AML-193 (cell line): ENCODE measurements at places on chromosomes 1 and 21.
A peak's percentile ranks its signal among the peaks of the same experiment; 100 is the strongest.

DNA sequence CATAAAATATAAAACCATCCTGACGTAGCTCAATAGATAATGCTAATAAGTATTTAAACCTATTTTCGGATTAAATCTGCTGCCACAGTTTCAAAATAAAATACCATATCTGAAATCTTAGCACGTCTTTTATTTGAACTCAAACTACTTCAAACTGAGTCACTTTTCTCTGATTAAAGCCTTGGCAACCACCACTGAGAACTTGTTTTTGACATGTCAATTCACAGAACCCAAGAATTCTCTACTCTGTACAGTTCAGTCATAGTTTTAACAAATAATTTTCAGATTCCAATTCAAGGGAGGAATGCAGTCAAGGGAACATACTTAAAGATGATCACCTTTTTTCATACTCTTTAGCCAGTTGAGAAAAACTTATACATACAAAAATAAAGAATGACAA is 643.2 kb downstream of the KCNT2 start:
- DNase-seq = no peak

DNA sequence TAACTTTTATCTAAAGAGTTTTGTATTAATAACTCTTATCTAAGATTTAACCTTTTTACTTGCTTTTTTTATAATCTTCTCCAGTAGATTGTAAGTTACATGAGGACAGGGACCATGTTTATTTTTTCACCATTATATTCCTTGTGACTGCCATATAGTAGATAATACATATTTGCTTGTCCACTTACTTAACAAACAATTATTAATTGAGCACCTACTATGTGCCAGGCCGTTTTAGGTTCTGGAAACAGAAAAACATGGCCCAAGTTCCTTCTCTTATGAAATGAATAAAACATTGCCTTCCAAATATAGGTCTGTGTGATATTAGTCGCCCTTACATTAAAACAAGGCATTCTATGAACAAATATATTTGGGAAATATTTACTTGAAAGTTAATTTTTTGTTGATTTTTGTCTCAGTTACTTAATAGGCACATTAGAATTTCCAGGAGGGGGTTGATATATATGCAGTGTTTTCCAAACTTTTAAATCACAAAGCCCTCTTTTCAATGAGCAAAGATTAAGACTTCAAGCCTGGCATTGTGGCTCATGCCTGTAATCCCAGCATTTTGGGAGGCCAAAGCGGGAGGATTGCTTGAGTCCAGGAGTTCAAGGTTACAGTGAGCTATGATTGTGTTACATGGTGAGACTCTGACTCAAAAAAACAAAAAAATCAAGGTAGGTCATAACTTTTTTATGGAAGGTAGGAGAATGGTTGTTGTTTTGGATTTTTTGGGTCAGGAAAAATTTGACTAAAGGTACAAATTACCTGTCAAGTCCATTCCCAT is 22.7 kb downstream of the CDKN2C start:
- no peak for DNase-seq

DNA sequence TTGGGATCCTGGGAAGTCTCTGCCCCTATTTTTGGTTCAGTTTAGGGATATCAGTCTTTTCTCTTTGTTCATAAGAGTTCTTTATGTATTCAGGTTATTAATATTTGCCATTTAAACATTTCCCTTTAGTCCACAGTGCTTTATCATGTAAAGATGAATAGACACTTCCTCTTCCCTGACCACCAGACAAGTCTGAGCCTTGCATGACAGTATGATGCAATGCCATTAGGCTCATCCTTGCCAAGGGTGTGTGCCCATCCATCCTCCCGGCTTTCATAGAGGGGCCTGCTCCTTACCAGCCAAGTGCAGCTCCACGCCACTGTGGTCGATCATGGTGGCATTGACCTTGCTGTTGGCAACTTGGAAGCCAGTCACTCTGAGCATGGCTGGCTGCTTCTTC is 52.1 kb downstream of the ZSCAN20 start:
- peak; percentile 40 for DNase-seq

- no peak for DNase-seq
These were observed 18.5 kb downstream of the ETS2 start for GRCh38 chr21:38824124-38824822.

GRCh38 chr1:246906833-246907232 is 24.9 kb downstream of the AHCTF1 start:
- no peak for DNase-seq

DNA sequence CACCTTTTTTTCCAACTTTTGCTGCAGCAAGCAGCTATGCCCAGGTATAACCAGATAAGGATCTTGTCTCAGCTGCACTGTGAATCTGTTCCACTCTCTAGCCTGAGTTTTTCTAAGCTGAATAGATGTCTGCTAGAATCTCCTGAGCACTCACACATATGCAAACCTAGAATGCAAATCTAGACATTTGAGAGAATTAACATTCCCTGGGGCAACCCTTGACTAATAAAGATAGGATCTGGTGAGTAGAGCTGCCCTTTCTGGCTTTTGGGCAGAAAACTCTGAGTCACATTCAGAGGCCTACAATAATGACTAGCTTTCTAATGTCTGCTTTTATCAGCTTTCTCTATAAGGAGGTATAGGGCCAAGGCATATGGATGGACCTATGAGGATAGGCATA is 61.4 kb upstream of the BARHL2 start:
- DNase-seq = no peak

- no peak for DNase-seq
These were observed 76.5 kb upstream of the GNG12 start for GRCh38 chr1:67909776-67910175.

- no peak for DNase-seq
These were observed 14.1 kb downstream of the HUNK start for GRCh38 chr21:31886915-31887314.

DNA sequence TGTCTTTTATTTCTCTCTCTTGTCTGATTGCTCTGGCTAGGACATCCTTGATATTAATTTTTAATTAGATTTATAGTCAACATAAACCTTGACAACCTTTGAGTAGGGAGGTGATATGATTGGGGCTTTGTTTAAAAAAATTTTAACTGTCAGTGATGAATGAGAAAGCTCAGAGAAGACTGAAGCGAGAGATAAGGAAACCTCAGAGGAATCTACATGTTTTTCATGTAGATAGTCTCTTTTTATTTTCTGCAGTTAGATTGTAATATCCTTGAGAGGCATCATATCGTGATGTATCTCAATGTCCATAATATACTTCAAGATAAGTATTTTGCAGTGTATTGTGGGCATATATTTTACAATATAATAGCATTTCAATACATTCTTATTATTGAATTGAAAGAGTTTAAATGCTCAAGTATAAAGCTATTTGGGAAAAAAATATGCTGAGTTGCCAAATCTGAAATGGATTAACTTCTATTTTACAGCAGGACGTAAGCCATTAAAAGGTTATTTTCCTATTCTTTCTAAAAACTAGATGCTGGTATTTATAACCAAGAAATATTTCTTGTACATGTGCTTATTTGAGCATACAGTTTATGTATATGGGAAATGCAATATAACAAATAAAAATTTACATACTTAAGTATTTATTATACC is 802.4 kb upstream of the ADGRL4 start:
- DNase-seq = no peak

DNA sequence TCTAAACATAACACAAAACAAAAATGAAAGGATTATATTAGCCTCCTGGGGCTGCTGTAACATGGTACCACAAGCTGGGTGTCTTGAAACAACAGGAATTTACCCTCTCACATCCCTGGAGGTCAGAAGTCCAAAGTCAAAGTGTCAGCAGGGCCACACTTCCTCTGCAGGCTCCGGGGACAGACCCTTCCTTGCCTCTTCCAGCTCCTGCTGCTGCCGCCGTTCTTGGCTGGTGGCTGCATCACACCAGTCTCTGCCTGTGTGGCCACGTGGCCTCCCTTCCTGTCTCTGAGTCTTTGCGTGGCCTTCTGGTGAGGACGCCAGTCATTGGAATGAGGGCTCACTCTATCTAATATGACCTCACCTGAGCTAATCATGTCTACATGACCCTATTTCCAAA is 8.2 kb downstream of the SLC37A1 start:
- DNase-seq = no peak

- no peak for DNase-seq
These were observed 1.9 kb upstream of the MEF2D start for GRCh38 chr1:156502391-156502893.

DNA sequence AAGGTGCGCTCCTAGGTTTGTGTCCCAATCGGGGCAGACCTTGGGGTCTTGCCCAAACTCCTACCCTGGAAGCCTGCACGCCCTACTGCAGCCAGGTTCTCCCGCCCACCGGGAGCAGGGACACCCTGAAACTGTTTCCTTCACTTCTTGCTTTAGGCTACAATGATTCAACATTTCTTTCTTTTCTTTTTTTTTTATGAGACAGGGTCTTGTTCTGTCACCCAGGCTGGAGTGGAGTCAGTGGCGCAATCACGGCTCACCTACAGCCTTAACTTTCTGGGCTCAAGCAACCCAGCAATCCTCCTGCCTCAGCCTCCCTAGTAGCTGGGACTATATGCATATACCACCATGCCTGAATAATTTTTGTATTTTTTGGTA is 75.8 kb downstream of the ITPKB start:
- no peak for DNase-seq

DNA sequence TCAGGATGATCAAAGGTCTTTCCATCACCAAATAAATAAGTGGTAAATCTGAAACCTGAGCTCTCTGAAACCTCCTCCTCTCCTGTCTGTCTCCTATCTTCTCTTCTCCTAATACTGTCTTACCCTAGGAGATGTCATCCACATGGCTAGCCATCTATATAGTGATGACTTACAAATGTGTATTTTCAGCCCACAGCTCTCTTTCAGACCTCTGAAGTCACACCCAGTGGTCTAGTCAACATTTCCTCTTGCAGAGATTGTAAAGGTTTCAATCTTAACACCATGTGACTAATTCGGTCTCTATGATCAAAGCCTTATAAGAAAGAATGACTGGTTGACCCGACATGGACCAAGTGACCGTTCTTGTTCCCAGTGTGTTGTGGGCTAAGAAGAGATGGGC is 63.1 kb upstream of the DPT start:
- no peak for DNase-seq

GRCh38 chr1:241024834-241025233 is 332.2 kb downstream of the RGS7 start:
- no peak for DNase-seq

DNA sequence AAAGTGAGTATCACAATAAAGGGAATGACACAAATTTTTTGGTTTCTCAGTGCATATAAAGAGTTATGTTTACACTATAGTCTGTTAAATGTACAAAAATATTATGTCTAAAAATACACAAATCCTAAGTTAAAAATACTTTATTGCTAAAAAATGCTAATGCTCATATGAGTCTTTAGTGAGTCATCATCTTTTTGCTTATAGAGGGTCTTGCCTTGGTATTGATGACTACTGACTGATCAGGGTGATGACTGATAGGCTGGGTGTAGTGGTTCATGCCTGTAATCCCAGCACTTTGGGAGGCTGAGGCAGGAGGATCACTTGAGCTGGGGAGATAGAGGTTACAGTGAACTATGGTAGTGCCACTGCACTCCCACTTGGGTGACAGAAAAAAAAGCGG is 12.9 kb upstream of the NUF2 start:
- DNase-seq = no peak

GRCh38 chr1:2914702-2915101 is 106.6 kb upstream of the ACTRT2 start:
- DNase-seq = no peak

- DNase-seq = no peak
These were observed 1.9 kb upstream of the PADI2 start for GRCh38 chr1:17120962-17121837.

DNA sequence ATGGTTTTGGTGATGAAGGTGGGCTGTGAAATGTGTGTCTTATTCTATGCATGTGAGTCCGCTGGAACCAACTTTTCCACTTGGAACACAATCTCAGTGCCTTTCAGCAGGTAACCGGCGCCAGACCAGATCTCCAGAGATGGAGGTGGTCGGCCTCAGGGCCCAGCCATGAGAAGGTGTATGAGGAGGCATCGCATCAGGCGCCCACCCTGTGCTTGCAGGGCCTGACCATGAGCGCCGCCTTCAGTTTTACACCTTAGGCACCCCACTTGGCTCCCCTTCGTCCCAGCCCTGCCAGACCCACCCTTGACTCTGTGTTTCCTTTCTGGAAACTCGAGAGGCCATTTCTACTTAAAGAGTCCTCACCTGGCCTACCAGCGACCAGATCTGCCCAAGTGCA is 48.6 kb upstream of the ATF3 start:
- DNase-seq = no peak

GRCh38 chr1:4959216-4959615 is 304.8 kb downstream of the AJAP1 start:
- DNase-seq = no peak

- DNase-seq = no peak
These were observed 152.7 kb downstream of the RHOU start for GRCh38 chr1:228887960-228888359.

- no peak for DNase-seq
These were observed 21.1 kb upstream of the F3 start for GRCh38 chr1:94562519-94563260.

- no peak for DNase-seq
These were observed 40.0 kb upstream of the IKBKE start for GRCh38 chr1:206430031-206430983.

DNA sequence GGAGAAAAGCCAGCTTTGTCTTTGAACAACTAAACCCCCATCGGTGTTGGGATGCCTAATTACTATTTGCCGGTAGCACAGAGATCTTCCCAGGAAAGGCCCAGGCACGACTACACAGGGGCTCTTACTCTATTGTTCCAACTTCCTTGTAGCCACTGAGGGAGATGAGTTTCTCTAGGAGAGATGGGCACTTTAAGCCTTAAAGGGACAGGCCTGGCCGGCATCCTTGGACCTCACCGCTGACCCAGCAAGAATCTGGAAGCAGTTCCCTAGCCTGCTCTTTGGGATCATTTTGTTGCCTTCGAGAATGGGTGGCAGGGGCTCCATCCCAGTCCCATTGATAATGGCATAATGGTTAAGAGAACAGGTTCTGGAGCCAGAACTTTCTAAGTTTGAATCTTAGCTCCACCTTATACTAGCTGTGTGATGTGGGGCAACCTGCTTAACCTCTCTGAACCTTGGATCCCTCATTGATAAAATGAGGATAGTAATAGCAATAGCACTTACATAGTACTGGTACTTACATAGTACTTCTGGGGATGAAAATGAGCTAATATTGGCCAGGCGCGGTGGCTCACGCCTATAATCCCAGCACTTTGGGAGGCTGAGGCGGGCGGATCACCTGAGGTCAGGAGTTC is 239.1 kb upstream of the TMEM51 start:
- no peak for DNase-seq

- DNase-seq = peak; percentile 10
These were observed 4.4 kb downstream of the PACC1 start for GRCh38 chr1:212410231-212410820.
